Kasumi-1 (cell line): ENCODE measurements at places on chromosomes 5 and 9.

DNA sequence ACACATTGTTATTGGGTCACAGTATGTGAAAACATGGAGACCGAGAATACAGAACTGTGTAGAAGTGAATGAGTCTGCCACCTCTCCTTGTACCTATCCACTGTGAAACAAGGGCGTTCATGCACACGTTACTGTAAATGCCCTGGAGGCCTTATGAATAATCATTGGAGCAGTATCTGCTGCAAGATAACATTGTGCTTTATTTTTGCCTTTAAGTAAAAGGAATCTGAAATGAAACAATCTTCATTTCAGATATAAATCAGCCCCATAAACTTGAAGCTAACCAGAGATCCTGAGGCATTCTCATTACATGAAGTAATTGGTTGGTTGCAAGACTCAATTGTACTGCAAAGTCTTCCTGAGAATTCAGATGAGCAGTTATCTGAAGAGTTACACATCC, 419.6 kb downstream of the KDM4C start:
- no peak for DNase-seq

DNA sequence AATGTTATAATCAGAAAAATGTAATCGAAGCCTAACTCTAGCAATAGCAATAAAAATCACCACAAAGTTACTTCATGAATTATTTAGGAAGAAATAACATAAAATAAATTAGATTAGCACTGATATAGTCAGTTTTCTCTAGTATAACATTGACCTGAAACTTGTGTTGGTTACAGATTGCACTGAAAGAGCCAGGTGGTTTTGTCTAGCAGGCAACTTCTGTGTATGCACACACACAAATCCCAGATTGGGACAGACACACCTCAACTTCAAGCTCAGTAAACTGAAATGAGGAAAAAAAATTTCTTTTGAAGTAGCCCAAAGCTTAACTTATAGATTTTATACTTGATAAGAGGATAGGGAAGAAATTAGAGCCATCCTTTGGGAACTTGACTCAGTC, 129.3 kb downstream of the EFNA5 start:
- no peak for DNase-seq

GRCh38 chr5:34452170-34452828, 203.8 kb upstream of the RAI14 start:
- DNase-seq, result peak; percentile 44

DNA sequence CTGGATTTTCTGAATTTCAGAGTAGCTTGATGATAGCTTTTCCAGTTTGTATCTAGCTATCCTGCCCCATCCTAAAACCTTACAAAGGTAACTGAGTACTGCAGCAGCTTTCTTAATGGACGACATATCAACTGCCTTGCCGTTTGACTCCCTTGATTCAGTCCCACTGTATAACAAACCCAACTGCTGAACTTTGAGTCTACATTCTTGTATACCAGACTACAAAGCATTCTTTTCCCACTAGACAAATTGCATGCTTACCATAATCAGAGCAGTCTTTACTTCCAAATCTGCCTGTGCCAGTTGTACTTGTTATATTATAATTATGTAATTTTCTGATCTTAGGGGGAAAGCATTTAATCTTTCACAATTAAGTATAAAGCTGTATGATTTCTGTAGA, 47.3 kb downstream of the ANKRD31 start:
- no peak for DNase-seq

DNA sequence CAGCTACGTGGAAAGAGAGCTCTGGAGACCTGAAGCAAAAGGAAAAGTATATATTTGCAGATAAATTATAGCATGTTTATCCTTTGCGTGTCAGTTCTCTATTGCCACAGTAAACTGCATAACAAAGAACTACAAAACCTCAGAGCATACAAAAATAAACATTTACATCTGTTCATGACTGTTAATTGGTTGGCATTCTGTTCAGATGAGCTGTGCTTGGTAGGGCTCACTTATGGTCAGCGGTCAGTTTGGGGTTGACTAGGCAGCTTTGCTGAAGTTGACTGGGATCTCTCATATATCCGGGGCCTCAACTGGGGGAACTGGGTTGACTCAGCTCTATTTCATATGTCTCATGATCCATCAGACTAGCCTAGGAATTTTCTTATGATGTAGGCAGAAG, 257.7 kb downstream of the TLE1 start:
- DNase-seq, result no peak

GRCh38 chr9:8706531-8706930, 907.0 kb upstream of the DMAC1 start:
- no peak for DNase-seq

- peak; percentile 72 for DNase-seq
These were observed 36.7 kb upstream of the ARRDC3 start for GRCh38 chr5:91419571-91420537.

GRCh38 chr5:57720656-57721055, 238.0 kb upstream of the ACTBL2 start:
- DNase-seq, result no peak
